ENCODE measurements at places on chromosomes 16 and 17.

DNA sequence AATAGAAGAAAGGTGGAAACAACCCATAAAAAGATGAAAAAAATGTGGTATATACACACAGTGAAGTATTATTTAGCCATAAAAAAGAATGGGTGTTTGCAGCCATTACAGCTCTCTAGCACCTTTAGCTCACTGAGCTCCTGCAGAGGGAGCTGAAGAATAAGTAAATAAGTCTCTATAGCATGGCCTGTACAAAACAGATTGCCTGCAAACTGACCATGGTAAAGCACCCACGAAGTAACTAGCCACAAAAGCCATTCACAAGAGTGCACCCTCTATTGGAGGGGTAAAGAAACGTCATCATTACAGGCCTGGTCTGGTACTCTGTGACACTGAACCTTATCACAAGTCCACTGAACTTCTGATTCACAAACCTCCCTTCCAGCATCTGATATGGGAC, 76.3 kb downstream of the USP32 start:
- no peak for DNase-seq

- DNase-seq, result no peak
Measured at GRCh38 chr17:2947588-2947950, 115.8 kb downstream of the OR1D5 start.

DNA sequence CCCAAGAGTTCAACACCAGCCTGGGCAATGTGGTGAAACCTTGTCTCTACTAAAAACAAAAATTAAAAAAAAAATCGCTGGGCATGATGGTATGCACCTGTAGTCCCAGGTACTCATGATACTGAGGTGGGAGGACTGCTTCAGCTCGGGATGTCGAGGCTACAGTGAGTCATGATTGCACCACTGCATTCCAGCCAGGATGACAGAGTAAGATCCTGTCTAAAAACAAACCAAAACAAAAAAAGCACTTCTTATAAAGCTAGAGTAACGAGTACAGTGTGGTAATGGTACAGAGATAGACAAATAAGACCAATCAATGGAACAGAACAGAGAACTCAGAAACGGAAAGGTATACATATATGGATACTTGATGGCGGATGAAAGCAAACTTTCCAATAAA, 4.4 kb downstream of the NSMCE1 start:
- DNase-seq, result no peak

DNA sequence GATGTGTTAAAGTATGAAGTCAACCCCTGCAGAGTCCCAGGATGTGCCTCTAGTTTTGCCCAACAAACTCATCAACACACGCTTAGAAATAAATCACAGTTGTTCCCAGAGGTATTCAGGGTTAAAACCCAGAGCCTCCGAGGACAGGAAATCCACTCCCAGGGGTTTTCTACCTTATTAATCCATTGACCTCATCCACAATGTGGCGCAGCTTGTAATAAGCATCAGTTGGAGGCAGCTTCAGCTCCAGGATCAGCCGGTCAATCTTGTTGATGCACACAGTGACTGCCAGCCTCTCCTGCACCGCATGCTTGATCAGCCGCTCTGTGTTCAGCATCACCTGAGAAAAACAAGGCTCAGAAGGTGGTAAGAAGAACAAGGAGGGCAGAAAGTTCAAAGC, 23.5 kb downstream of the EFTUD2 start:
- no peak for DNase-seq

DNA sequence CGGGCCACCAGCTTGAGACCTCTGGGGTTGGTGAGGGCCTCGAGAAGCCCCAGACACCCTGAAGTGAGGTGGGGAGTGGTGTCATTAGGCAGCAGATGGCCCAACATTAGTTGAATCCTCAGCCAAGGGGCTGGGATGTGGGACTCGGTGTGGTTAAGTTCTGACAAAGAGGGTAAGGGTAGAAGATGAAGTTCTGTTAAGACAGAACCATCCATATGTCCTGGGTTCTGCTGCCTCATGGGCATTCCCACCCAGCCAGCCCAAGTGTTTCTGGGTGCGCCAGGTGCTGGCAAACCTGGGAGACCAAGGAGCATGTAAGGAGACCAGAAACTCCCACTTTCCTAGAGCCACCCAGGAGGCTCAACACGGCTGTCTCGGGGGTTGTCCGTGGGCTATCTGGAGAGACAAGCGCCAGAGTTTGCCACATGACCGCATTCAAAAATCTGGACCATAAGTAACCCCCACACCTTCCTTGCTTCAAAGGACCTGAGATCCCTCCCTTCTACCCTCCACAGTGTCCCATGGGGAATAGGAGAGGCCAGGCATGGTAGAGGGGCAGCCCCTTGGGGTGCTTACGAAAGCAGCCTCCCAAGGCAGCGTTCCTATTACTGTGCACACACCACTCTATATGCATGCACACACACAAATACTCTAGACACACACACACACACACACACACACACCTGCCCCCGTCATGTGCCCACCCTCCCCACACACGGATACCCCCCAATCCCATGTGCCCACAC, 128.7 kb downstream of the C16orf78 start:
- DNase-seq, result no peak

DNA sequence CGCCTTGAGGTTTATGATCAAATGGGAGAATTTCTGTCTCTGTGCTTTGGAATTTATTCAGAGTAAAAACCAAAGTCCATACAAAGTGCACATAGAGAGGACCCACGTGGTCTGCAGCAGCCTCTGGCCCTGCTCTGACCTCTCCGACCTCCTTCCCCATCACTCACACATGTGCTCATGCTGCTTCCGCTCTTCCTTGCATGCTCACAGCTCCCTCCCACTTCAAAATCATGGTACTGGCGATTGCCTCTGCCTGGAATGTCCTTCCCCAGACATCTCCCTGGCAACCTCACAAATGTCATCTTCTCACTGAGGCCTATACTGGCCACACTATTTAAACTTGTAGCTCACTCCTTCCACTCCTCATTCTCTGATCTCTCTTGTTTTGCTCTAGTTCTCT, 418.0 kb downstream of the CA10 start:
- DNase-seq, result no peak

- DNase-seq, result no peak
Measured at GRCh38 chr16:5002699-5003143, 31.0 kb downstream of the NAGPA start.

DNA sequence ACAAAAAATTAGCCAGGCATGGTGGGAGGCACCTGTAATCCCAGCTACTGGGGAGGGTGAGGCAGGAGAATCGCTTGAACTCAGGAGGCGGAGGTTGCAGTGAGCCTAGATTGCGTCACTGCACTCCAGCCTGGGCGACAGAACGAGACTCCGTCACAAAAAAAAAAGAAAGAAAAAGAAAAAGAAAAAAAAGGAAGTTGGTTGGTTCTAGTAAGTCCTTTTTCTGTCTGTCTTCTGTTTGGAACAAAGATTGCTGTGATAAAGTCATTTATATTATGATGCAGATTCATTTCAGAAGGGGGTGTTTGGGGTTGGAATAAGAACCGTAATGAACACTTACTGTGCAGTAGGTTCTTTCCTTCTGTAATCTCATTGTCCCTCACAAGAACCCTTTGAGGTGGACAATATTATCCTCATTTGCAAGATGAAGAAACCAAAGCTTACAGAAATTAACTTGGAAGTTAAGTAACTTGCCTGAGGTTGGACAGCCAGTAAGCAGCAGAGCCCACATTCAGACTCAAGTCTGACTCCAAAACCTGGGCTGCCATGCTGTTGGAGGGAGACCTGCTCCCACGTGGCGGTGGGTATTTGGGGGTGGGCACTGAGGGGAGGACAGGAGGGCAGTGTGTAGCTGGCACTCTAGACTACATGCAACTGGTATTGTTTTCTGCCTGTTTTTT, 10.3 kb downstream of the MINK1 start:
- no peak for DNase-seq

DNA sequence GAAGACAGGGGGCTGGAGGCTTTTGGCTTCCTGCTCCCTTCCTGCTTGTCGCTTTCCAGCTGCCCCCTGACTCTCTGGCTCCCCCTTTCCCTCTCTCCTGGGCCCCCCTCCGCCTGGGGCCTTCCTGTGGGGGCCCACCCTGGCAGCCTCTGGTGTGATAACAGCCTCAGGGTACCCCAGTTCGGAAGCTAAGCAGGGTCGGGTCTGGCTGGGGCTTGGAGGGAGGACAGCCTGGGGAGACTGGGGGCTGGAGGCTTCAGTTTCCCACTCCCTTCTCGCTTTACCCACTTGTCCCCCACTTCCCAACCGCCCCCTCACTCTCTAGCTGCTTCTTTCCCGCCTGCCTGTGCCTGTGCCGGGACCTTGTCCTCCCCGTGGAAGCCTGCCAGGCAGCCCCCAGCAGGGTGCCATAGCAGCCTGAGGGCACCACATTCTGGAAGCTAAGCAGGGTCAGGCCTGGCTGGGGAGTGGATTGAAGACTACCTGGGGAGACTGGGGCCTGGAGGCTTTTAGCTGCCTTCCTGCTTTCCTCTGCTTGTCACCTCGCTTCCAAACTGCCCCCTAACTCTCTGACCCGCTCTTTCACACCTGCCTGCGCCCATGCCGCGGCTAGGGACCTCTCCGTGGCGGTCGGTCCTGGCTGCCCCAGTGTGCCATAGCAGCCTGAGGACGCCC, 2275.5 kb downstream of the TP53TG3F start:
- no peak for DNase-seq
